HAP-1 (cell line): ENCODE measurements at places on chromosomes 3 and 15.
A peak's percentile ranks its signal among the peaks of the same experiment; 100 is the strongest.

DNA sequence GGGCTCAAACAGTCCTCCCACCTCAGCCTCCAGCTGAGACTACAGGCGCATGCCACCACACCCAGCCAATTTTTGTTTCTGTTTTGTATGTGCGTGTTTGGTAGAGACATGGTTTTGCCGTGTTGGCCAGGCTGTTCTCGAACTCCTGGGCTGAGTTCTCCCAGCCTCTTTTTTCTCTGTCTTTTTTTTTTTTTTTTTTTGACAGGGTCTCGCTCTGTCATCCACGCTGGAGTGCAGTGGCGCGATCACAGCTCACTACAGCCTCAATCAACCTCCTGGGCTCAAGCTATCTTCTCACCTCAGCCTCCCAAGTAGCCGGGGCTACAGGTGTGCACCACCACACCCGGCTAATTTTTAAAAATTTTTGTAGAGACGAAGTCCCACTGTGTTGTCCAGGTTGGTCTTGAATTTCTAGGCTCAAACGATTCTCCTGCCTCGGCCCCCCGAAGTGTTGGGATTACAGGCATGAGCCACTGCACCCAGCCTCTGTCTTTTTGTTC, 867 bp upstream of the DCAF1 start:
- no peak for DNase-seq

DNA sequence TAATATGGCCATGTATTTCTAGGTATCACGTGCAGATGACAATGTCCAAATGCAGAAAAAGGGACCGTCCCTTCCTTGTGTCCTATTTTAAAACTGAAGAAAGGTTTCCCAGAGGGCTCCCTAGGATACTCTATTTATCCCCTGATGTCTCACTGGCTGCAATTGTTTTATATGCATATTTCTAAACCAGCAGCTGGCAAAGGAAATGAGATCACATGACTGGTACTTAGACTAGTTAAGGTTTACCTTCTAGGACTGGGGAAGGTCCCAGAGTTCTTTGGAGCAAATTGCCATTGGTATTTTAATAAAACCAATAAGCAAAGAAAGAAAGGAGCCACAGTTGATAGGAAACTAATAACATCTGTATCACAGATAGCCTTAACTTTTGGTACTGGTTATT, 29.5 kb downstream of the GTF2E1 start:
- no peak for DNase-seq

DNA sequence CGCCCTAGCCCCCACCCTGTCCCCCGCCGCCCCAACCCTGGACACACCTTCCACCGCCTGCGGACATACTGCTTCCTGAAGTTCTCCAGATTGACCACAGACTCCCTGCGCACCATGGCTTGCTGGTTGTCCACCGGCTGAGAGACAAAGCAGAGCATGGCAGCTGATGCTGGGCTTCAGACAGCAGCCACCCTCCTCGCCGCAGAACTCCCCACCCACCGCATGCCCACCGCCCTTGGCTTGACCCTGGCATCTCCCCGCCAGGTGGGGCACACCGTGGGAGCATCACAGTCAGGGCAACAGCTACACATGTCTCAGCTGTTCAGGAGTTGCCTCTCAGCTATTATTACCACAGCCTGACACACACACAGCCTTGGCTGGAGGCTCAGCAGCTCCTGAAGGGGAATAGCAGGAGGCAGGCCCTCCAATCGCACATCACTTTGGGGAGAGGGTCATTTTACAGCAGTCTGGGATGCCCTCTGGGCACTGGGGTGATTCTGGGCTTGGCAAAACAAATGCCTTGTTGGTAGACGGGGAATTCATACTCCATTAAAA, 78.4 kb upstream of the HERC1 start:
- DNase-seq: no peak

DNA sequence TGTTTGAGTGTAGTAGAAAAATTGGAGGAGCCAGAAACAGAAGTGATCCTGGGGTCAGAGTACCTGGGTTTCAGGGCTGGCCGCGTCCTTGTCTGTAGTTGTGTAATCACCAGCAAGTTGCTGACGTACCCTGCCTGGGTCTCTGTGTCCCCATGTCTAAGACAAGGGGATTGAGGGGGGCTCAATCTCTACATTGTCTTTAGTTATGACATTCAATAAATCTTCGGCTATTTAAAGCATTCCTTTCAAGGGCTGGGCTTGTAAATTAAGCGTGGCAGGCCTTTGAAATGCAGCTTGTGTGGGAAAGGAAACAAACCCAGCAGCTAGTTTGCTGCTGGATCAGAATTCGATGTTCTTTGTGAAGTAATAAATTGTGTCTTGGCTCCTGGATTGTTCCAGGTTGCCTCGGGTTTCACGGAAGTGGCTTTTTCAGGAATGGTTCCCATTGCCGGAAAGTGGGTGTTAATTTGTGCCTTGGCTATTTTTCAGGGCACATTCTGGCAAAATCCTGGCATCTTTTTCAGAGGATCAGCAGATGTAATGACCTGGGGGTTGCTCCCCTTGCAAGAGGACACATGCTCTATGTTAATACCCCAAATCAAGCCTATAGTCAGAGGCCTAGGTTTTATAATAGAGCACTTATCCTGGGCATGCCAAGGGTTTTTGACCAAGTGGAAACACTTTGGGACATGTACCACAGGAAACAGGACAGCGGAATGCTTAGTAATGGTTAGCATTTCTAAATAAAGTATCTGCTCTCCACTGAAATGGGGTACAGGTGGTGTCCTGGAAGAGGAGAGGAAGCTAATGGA, 294.8 kb upstream of the NR2E3 start:
- peak; percentile 70 for DNase-seq

- DNase-seq: no peak
These were observed 220.9 kb upstream of the BHLHE40 start for GRCh38 chr3:4758249-4758860.

DNA sequence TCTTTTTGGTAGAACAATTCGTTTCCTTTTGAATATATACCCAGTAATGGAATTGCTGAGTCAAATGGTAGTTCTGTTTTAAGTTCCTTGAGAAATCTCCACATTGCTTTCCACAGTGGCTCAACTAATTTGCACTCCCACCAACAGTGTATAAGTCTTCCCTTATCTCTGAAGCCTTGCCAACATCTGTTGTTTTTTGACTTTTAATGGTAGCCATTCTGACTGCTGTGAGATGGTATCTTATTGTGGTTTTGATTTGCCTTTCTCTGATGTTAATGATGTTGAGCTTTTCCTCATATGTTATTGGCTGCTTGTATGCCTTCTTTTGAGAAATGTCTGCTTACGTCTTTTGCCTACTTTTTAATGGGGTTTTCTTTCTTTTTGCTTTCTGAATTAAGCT, 270.6 kb upstream of the MEIS2 start:
- DNase-seq: no peak

GRCh38 chr15:88218557-88219221, 37.9 kb downstream of the NTRK3 start:
- DNase-seq: no peak

- DNase-seq: no peak
These were observed 261.4 kb downstream of the FOXP1 start for GRCh38 chr3:71322154-71322553.

DNA sequence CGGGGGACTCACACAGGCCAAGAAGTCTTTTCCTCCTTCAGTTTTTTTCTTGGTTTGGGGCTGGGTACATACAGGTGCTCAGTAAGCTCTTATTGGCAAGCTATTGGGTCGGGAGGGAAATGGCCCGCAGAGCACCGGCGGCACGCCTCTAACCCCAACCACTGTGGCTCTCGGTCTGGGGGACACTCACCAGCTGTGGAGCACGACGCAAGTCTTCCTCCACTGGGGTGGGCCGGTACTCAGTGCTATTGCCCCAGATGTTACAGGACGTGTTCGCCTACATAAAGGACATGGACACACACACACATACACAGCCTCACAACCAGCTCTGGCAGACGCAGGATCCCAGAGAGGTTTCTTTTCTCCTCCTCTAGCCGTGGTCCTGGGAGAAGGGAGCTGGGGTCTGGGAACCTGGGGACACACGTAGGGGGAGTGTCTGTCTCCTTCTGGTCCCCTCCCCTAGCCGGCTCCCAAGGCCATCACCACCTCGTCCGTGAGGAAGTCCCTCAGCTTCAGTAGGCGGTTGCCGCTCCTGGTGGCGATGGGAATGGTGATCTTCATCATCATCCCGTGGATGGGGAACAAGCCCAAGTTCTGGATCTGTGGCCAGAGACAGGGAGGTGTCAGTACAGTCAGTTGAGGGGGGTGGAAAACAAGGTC, 33.4 kb downstream of the FEM1B start:
- no peak for DNase-seq

DNA sequence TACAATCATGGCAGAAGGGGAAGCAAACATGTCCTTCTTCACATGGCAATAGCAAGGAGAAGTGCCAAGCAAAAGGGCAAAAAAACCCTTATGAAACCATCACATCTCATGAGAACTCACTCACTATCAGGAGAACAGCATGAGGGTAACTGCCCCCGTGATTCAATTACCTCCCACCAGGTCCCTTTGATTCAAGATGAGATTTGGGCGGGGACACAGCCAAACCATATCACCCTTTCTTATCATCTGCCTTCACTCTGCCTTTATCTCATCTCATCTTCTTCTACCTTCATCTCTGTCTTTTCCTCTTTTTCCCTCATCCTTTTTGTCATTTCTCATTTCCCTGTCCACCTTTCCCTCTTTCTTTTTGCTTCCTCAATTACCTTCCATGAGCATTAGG, 149.6 kb downstream of the AGBL1 start:
- no peak for DNase-seq

DNA sequence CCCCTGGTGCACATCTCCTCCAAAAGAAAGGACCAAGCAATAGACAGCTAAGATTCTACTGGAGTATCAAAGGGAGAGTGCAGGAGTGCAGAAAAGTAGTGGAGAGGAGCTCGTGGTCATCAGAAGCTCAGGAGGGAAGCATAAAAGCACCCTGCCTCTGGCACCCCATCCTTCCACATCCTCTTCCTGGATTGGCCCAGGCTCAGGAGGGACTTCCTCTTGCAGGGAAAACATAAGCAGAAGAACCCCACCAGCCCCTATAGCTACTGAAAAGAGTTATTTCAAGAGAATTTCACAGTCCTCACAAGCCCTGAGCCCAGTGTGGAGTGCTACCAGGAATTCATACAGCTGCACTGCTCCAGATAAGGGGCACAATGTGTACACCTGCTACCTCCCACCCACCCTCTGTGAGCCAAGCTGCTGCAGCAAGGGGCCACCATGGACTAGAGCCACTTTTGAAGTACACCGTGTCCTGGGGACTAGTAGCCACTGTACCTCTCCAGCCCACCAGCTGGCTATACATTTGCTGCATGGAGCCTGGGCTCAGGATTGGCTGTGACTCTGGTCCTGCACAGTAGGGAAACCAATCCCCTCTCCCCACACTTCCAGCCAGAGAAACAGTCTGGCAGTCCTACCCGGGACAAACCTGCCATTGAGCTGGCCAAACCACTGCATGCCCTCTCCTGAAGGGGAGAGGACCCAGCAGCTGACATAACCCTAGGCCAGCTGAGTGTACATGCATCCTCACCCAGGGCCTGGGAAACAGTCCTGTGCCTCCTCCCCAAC, 43.0 kb downstream of the CD200R1 start:
- no peak for DNase-seq

DNA sequence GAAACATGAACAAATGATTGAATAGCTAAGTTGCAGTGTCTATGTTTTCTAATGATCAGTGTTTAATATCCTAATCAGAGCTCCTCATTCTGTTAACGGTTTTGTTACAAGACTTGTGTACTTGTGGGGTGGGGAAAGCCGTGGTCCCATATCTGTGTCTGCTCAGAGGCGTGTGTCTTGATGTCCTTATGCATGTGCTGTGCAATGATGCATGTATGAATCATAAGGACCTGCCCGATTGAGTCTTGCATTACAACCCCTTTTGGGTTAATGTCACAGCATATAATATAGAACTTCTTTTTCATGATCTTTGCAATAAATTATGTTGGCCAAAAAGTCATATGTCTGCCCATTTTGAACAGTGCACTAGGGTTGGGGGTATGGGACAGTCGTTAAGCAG, 233.4 kb downstream of the ITPR1 start:
- no peak for DNase-seq

- no peak for DNase-seq
These were observed 20.9 kb downstream of the LINGO1 start for GRCh38 chr15:77611767-77612166.

DNA sequence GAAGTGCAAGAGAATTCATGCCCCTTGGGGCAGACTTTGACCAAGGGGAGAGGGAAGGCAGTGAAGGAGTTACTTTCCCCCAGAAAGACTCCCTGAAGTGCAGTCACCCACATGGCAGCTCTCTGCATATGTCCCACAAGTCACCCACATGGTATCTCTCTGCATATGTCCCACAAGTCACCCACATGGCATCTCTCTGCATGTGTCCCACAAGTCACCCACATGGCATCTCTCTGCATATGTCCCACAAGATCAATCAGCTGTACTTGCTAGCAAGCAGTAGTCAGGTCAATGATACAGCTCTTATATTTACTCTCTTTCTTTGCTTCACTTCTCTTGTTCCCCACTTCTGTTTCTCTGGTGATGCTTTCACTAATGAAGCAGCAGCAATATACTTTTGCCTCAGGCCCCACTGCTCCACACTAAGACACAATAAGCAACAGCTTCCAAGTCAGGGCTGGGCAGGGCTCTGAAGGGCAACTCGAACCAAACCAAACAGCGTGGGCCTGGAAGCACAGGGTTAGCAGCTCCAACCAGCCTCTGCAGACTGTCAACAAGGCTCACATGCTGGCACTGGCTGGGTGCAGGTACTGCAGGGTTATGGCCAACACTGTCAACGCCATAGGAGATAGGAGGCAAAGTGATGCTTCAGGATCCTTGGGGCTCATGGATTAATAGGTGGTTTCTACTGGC, 46.7 kb downstream of the THBS1 start:
- no peak for DNase-seq

GRCh38 chr3:168996622-168997021, 666.9 kb downstream of the MECOM start:
- no peak for DNase-seq
